ENCODE measurements at places on chromosomes 5 and 9.

- no peak for DNase-seq
Observed at GRCh38 chr9:116550696-116551436, 136.2 kb upstream of the TRIM32 start.

- DNase-seq: no peak
Observed at GRCh38 chr9:127981559-127982121, 851 bp upstream of the EEIG1 start.

DNA sequence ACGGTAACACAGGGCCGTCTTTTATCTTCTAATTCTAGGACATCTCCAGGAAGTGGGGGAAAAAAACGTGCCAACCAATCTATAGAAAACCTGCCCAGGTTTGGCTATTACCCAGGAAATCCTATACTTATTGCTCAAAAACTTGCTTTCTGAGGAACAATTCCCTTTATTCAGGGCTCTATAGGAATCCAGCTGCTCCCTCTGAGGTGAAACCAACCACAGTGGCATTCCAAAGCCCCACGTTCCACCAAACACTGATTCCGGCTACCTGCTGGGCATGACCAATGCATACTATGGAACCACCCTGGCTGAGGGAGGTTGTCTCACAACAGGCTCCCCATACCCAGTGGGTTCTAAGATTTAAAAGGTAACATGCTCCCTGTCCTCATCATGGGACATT, 57.6 kb downstream of the GLIS3 start:
- DNase-seq: no peak

- no peak for DNase-seq
Observed at GRCh38 chr9:38286766-38287165, 105.7 kb upstream of the ALDH1B1 start.

- no peak for DNase-seq
Observed at GRCh38 chr9:37760416-37761161, 7.0 kb downstream of the TRMT10B start.

GRCh38 chr9:77848897-77849296, 182.7 kb downstream of the GNAQ start:
- DNase-seq: peak; percentile 39

DNA sequence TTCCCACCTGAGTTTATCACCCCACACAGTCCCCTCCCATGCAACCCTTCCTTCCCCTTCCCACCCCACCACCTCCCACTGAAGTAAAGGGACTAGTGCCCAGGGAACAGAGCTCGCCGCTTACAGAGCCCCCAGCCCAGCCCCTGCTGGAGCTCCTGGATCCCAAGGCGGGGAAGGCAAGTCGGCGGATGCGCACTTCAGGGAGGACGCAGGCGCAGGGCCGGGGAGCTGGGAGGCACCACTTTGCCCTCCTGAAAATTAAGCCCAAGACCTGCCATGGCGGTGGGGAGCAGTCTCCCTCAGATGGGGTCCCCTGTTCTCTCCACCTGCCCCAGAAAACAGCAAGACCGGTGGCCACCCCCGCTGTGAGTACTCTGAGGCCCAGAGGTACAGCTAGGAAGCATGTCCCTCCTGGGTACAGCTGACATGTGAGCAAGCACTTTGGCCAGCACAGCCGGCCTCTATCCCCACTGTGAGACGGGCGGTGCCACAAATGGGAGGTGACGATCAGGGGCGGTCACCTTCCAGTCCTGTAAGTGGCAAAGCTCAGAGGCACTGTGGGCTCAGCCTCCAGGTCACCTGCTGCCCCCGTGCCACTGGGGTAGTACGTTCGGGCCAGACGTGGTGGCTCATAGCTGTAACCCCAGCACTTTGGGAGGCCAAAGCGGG, 45.9 kb downstream of the COL23A1 start:
- DNase-seq: no peak

Data from hematopoietic multipotent progenitor cell treated with erythropoietin and hydrocortisone succinate and interleukin-3 and kit ligand, for 4 days (in vitro differentiated cells).